NCI-H226 (cell line): ENCODE measurements at places on chromosomes 7 and 10.

- DNase-seq, result peak; percentile 39
These were observed 14.7 kb downstream of the FAM241B start for GRCh38 chr10:69644658-69645295.

GRCh38 chr7:128868624-128869137, 6.0 kb downstream of the ATP6V1F start:
- no peak for DNase-seq

- DNase-seq, result peak; percentile 12
These were observed 97.6 kb upstream of the ZNF438 start for GRCh38 chr10:31129271-31129670.

GRCh38 chr7:116738378-116738777, 66.4 kb downstream of the MET start:
- no peak for DNase-seq

GRCh38 chr7:157662981-157663716, 326.3 kb downstream of the DNAJB6 start:
- no peak for DNase-seq
